AG20443 (cell line): ENCODE measurements at places on chromosomes 7 and 10.

GRCh38 chr7:132876576-132876975 lies 205.3 kb downstream of the CHCHD3 start:
- DNase-seq: no peak

DNA sequence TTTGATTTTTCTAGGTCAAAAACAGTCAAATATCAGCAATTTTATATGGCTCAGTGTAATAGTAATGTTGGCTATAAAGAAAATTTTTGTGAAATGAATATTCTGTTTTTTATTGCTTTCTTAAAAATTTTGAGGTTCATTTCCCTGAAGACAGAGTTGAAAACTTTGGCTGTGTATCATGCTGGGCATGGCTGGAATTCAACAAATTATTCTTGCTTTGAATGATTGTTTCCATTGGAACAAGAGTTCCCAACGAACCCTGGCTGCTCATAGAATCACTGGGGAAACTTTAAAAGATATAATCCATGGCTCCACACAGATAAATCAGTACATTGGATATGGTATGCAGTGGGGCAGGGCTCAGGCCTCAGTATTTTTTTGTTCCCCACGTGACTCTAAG lies 118.6 kb downstream of the PLCE1 start:
- DNase-seq: no peak

- no peak for DNase-seq
Measured at GRCh38 chr10:6048281-6049030, 13.7 kb downstream of the IL2RA start.

DNA sequence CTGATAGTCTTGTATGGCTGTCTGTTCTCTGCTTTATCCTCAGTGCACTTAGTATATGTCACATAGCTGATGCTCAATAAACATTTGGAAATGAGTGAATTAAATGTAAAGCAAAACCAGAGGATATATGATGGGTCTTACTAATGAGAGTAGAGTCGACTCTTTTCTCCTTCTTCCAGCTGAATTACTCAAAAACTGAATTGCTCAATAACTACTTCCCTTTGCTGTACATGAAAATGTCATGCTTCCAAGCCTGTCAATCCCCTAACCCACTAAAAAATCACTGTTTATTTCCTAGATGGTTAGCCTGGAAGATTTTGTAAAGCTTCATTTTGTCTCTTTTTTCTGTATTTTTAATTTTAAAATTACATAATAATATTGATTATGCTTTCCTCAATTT lies 88.0 kb downstream of the OR13A1 start:
- DNase-seq: no peak

- no peak for DNase-seq
Measured at GRCh38 chr7:3429981-3430380, 128.9 kb downstream of the SDK1 start.

- DNase-seq: no peak
Measured at GRCh38 chr10:6512182-6512581, 67.9 kb downstream of the PRKCQ start.

DNA sequence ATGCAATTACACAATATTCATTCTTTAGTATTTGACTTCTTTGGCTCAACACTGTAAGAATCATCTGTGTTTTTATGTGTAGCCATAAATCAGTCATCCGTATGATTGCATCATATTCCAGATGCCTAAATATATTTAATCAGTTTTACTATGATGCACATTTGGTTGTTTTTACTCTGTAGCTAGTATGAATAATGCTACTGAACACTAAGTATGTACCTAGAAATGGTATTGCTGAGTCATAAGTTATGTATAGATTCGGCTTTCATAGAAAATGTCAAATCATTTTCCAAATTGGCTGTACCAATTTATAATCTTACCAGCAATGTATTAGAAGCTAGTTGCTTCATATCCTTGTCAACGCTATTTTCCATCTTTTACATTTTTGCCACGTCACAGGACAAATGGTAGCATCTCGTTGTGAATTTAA lies 197.3 kb upstream of the PLXNA4 start:
- peak; percentile 35 for DNase-seq

GRCh38 chr7:87424075-87424474 lies 51.4 kb downstream of the ABCB4 start:
- DNase-seq: no peak

DNA sequence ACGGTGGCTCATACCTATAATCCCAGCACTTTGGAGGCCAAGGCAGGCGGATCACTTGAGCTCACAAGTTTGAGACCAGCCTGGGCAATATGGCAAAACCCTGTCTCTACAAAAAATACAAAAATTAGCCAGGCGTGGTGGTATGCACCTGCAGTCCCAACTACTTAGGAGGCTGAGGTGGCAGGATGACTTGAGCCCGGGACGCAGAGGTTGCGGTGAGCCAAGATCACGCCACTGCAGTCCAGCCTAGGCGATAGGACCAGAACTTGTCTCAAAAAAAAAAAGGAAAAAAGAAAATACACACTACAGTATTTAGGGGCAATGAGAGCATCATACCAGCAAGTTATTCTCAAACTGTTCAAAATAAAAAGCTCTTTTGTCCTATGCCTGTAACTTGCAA lies 59.5 kb downstream of the ABI1 start:
- DNase-seq: no peak

- peak; percentile 12 for DNase-seq
Measured at GRCh38 chr10:84008878-84009277, 130.4 kb upstream of the GHITM start.

DNA sequence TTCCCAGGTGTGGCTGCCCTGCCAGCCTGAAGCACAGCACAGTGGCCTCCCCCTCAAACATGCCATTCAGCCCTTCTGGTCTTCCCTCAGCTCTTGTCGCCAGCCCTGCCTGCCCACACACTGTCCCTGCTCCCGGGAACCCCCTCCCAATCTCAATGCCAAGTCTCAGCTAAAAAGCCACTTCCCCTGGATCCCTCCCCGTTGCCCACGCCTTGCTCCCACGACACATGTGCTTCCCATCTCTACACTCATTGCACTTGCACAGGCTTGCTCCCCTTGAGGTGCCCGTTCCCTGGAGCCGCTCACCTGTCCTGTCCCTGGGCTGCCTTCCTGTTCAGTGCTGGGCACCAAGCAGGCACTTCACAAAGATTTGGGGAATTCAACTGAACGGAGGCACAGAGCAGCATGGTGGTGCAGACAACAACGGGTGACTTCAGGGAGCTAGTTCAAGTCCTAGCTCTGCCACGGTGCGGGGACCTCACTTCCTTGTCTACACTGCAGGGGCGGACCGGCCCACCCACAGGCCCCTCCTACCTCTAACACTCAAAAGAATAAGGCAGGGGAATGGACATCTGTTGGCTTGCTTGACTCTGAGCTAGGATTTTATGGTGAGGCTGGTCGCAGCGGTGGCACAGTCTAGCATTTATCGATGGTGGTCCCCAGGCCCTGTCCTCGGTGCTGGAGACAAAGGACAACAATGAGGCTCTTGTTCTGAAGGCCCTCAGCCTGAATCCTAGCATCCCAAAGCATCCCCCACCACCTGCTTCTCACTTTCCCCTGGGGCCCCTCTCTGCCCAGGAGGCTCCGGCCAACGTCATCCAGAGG lies 18.4 kb downstream of the RGS10 start:
- no peak for DNase-seq

DNA sequence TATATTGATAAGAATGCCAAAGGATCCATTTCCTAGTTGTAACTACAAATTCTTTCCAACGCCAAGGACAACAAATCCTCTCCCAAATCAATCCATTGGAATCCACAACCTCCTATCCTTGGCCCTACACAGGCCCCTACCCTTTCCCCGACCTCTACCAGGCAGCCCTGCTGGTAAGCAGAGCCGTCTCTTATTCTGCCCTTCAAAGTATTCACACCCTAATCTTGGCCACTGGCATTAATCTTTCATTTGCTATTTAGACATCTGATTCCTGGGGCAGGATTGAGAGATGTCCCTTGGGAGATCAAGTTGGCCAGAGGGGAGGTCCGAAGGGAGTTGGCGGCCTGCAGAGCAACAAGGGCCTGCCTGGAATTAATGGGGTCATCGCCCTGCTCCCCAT lies 161.4 kb downstream of the PLXNA4 start:
- no peak for DNase-seq

GRCh38 chr10:79025199-79025832 lies 43.5 kb upstream of the ZMIZ1 start:
- DNase-seq: no peak

DNA sequence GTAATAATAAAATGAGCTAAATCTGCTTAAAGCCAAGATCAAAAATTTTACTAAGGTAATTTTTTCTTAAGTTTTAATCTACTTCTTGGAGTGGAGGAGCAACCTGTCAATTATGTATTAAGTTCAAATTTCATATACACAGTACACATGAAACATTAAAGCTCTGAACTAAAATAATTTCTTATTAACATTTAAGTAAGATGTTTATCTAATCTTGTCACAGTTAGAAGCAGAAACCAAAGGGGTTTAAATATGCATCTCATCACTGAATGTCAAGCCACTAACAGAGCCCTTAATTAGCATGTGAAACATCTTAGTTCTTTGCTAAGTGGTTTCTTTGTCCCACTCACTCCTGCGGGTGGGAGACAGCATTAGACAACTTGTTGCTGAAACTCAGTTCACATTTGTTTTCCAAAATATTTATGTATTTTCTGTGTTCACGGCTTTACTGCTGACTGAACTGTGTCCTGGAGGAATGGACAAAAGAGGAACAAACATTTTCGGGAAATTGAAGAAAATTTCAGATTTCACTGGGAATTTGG lies 130.9 kb upstream of the MBL2 start:
- no peak for DNase-seq

GRCh38 chr10:63481815-63482421 lies 16.1 kb upstream of the JMJD1C start:
- no peak for DNase-seq

- DNase-seq: peak; percentile 66
Measured at GRCh38 chr7:6226194-6226799, 46.1 kb downstream of the CYTH3 start.

GRCh38 chr7:55258631-55259030 lies 106.5 kb upstream of the LANCL2 start:
- no peak for DNase-seq

GRCh38 chr10:16384021-16384420 lies 52.8 kb upstream of the PTER start:
- no peak for DNase-seq

- DNase-seq: no peak
Measured at GRCh38 chr10:15436696-15437095, 65.6 kb upstream of the FAM171A1 start.

DNA sequence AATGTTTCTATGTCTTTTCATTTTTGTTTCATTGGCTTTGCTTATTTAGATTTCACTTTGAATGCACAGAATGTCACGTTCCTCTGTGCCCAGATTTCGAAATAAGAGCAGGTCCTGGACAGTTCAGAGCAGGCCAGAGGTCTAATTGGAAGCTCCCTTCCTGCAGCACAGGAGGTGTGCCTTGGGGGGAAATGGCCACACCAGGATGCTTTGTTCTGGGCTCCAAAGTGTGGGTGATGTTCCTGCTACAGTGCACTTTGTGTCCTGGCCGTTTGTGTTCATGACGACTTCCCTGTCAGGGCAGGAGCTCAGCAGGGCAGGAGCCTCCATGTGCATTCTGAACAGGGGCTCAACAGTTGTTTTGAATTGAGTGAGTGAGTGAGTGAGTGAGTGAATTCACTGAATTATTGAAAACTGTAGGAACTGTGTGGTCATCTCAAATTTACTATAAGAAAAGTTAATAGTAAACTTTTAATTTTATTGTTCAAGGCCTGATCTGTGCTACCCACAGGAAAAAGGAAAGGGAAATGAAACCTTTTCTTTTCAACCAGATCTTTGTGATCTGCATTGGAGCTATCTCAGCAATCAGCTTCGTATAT lies 109.5 kb upstream of the GJD4 start:
- no peak for DNase-seq

- peak; percentile 57 for DNase-seq
Measured at GRCh38 chr10:24947304-24948097, 4.9 kb downstream of the PRTFDC1 start.

DNA sequence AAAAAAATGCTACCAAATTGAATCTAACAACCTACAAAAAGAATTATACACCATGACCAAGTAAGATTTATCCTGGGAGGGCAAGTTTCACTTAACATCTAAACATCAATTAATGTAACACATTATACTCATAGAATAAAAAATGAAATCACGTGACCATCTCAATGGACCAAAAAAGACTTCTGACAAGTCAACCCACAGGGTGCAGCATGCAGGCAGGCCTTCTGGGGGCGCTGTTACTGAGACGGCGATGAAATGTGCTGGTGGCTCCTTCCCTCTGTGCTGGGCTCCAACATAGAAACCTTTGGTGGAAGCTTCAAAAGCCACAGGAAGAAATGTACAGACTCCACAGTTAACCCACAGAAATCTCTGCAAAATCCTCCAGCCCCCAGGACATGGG lies 103.1 kb downstream of the INHBA start:
- DNase-seq: no peak

GRCh38 chr7:48637382-48637781 lies 287.0 kb upstream of the CDC14C start:
- DNase-seq: no peak

DNA sequence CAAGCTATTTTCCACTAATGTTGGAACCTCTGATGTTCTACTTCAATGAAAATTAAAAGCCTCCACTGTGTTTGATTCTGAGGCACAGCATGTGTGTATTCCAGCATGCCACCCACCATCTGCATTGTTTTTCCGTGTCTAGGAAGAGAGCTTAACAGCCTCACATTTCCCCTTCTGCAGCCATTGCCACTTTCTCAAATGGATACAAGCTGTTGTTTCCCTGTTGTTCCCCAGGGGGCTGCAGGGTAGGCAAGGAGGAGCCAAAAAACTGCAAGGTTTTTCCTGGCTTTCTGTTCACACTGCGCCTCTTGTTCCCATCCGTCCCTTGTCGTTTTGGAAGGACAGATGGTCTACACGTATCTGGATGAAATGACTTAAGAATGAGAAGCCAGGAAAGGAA lies 72.3 kb upstream of the DNAJB12 start:
- no peak for DNase-seq

- DNase-seq: no peak
Measured at GRCh38 chr10:15325243-15325943, 45.7 kb downstream of the FAM171A1 start.

DNA sequence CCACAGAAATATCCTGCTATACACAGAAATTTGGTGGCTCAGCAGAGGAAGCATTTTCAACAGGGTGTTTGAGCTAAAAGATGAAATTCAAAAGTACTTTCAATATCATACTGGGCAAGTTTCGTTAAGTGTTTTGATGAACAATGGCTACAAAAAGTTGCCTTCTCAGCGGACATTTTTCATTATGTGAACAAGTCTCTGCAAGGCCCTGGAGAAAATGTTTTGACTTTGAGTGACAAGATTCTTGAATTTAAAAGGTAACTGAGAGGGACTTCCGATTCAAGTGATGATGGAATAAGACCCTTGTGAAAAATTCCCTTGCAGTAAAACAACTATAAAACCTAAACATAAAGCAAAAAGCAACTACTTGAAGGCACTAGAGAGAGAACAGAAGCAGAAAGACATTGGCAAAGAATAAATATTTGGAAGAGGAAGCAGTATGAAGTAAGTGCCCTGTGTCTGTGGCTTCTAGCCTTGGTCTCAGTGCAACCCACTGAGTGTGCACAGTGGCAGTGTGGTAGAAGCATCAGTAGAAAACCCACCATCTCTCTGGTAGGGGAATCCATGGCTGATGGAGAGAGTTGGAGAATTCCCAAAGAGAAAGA lies 62.5 kb upstream of the NAMPT start:
- no peak for DNase-seq

- no peak for DNase-seq
Measured at GRCh38 chr7:17745610-17746009, 194.7 kb downstream of the SNX13 start.

- no peak for DNase-seq
Measured at GRCh38 chr10:99562631-99563030, 29.9 kb downstream of the NKX2-3 start.

- peak; percentile 83 for DNase-seq
Measured at GRCh38 chr7:22559829-22560489, 60.0 kb upstream of the STEAP1B start.
